NCI-H1930 (cell line): ENCODE measurements at places on chromosomes 1 and 21.

DNA sequence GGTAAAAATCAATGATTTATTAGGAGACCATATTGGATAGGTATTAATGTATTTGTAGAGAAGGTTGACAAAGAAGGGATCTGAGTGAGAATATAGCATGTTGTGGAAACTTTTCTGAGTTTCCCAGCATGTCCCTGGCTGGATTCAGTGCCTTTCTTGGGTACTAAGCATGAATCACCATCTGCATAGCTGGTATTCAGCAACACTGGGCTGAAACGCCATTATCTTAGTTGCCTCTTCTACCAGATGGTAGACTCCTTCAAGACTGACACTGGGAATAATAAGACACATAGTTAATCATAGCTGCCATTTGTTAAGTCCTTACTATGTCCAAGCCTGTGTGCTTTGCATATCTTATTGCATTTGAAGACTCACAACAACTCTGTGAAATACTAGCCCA, 45.5 kb downstream of the ATP5PF start:
- no peak for DNase-seq

GRCh38 chr21:46098303-46099141, 610 bp downstream of the COL6A2 start:
- DNase-seq: no peak

DNA sequence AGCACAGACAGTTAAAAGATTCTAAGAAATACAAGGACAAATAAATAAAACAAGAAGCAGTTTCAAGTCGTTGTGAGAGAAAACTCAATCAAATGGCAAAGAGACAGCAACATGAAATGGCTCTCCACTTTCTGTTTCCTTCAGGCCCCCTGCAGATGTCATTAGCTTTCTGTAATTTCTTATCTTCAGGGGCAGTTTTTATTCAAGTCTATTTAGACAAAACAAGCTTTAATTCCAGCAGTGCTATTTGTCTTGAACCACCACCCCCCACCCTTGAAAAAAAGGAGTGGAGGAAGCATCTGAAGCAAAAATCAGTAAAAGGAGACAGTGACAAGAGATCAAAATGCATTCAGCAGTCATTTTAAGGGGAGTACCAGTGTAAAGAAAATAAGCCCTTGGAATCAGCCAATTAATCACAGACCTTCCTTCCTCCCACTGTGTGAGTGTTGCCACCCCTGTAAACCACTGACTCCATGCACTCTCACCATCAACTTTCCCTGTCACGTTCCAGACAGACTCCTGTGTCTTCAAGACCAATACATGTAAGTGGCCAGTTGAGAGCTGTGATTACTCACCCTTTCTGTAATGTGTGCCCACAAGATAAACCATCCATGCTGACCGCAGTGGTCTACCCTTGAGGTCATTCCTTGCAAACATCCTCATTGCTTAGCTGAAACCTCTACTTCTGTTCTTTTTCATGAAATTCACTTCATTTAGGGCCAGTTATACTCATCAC, 136.1 kb upstream of the HOOK1 start:
- no peak for DNase-seq

- no peak for DNase-seq
These were observed 6.5 kb downstream of the A3GALT2 start for GRCh38 chr1:33314416-33314815.

GRCh38 chr1:21324368-21325141, 34.3 kb upstream of the ECE1 start:
- DNase-seq: no peak

GRCh38 chr1:163347106-163347505, 25.4 kb downstream of the NUF2 start:
- no peak for DNase-seq

GRCh38 chr1:172496678-172497077, 36.3 kb upstream of the SUCO start:
- no peak for DNase-seq

GRCh38 chr1:37858931-37859506, 373 bp downstream of the MTF1 start:
- peak; percentile 81 for DNase-seq

DNA sequence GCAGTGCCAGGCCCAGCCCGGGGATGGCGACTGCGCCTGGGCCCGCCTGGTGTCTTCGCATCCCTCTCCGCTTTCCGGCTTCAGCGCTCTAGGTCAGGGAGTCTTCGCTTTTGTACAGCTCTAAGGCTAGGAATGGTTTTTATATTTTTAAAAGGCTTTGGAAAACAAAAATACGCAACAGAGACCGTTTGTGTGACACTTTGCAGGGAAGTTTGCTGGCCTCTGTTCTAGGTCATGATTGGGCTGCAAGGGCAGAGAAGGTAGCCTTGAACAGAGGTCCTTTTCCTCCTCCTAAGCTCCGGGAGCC, 719 bp downstream of the SOD1 start:
- no peak for DNase-seq

DNA sequence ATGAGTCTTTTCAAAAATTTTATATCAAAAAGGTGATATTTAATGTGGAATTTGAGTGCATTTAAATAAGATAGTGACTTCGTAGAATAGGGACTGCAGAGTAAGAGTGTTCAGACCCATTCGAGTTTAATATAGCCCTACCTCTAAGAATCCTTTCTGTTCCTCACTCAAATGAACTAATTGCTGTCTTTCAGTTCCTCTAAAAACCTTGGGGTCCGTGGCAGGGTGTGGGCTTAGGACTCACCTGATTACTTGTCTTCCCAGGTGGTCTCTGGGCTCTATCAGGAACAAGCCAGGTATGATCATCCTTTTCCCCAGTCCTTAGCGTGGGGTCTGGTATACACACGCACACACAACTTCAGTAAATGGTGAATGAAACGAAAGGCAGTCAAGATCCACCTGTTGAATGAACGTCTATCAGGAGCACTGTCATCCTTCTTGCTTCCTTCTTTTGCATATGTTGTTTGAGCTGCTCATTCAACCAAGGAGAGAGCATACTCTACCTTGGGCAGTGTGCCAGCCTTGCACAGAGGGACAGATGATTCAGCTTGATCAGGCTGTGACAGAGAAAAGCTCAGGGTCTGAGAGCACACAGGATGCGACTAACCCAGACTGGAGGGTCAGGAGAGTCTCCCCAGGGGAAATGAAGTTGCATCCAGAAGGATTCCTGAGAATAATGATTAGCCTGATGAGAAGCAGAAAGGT, 1.2 kb upstream of the RNF11 start:
- DNase-seq: no peak

DNA sequence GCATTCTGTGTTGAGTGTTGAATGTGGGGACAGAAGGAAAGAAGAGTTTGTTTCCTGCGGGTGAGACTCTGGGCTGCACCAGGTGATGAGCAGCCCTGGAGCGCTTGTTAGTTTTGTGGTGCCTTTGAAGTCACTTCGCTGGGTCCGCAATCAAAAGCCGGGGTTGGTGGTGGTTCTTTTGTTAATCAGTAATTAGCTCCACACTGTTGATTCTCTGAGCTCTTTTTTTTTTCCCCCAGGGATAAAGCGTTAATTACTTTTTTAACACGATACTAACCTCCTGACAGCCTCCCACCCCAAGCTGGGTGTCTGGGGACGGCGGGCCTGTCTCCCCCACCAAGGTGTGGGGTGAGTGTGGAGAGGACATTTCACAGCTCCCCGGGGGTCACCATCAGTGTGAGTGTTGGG, 56.6 kb downstream of the AGPAT3 start:
- no peak for DNase-seq

DNA sequence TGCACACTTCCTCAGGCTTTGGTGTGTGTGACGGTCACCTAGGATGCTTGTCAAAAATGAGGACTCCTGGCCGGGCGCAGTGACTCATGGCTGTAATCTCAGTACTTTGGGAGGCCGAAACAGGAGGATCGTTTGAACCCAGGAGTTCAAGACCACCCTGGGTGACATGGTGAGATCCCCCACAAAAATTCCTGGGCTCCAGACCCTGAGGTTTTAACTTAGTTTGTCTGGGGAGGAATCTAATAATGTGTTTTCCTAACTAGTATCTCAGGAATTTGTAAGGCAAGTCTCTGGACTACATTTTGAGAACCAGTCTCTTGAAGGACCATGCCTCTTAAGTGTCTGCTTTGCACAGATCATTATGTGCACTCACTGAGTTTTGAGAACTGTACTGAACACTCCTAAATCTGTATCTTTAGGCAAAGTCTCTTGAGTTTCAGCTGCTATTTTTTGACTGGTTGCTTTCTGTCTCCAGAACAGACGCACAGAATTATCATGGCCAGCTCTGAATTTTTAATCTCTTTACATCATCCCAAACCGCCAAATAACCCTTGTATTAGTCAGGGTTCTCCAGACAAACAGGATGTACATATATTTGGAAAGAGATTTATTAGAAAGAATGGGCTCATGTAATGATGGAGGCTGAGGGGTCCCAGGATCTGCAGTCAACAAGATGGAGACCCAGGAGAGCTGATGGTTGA, 45.5 kb upstream of the VANGL1 start:
- DNase-seq: no peak

DNA sequence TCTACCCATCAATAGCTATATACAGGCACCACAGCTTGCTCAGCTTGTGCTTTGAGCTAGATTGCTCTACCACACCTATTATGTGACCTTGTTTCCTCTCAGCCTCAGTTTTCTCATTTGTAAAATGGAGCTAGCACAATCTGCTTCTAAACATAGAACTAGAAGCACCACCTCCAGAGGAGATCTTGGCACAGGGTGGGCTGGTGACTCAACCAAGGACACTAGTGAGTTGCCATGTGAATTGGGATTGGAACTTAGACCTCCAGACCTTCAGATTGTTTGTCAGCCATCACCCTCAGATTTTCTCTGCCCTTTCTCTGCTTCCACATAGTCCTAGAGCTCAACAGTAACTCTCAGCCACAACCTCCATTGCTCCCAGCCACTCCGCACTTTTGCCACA, 3.0 kb upstream of the MACO1 start:
- DNase-seq: no peak
